ENCODE measurements at places on chromosomes 4 and X. TPM values are rescaled to one million over a fixed set of nuclear protein-coding genes. Genes with fewer than 3 reads are reported as not detected.

Gene GPR143
- not detected for total RNA-seq

Gene TCEAL5
- not detected for total RNA-seq

Gene TLR3
- total RNA-seq: 0.11 TPM

- DNase-seq: no peak
Observed at GRCh38 chrX:40011322-40012038, 86.3 kb downstream of the BCOR start.

- no peak for DNase-seq
Observed at GRCh38 chr4:163565226-163566135, 71.0 kb downstream of the TMA16 start.

DNA sequence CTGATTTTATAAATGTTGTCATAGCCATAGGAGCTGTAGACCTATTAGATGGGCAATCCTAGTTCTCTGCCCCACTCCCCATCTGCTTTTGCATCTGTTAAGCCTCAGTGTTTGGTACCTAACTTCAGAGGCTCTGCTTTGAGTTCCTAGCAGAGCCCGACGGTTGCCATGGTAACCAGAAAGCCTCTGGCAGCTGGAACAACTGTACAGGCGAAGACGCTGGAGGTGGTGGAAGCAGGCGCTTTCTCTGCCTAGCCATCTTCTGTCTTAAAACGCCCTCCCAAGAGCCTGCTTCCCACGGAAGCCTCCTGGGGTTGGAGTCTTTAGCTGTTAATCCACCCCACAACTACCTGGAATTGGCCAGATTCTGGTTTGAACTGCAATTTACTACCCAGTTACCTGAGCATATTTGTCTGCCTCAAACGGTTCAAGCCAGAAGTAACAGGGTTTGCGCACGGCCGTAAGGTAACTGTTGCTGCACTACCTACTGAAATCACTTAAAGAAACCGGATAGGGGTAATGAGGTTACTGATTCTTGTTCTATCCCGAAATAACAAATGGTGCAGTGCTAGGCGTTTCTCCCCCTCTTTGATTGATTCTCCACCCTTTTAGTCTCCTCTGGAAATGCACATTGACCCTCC, 1.0 kb upstream of the GABRG1 start:
- DNase-seq: no peak

- no peak for DNase-seq
Observed at GRCh38 chr4:38190717-38191178, 230.6 kb downstream of the PTTG2 start.

DNA sequence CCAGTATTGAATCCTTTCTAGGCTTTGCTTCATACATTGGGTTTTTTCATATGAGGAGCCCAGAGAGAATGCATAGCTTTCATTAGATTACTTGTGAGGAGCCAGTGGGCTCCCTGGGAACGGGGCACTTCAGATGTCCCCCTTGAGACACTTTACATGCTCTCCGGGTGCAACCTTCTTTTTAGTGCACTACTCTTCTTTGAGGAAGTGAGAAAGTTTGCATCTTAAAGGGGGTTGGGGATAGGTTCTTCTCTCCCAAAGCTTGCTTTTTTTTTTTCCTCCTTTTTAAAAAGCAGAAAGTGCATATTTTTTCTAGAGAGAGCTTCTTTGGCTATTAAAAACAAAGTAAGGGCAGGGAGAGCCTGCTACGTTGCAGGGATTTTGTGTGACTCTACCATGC, 4.3 kb downstream of the HADH start:
- no peak for DNase-seq
